Bronchial smooth muscle cell (primary cell): ENCODE measurements at places on chromosomes 4 and X. TPM values are rescaled to one million over a fixed set of nuclear protein-coding genes. Genes with fewer than 3 reads are reported as not detected.

The GYPB gene
- total RNA-seq: not detected in 2 replicates

The VCX gene
- total RNA-seq: not detected in 2 replicates

The FAAH2 gene
- 0.26 and 0.47 TPM in 2 replicates for total RNA-seq

The AFF2 gene
- 0.79 TPM in 1 of 2 replicates, not detected in the other for total RNA-seq

The CFI gene
- 1.8 and 4.9 TPM in 2 replicates for total RNA-seq

The GATA1 gene
- not detected in 2 replicates for total RNA-seq

The VEGFC gene
- total RNA-seq: 13.4 and 20.4 TPM in 2 replicates

The SPIN3 gene
- 7.0 and 8.7 TPM in 2 replicates for total RNA-seq

The CSAG1 gene
- total RNA-seq: not detected in 2 replicates

The USP17L11 gene
- not detected in 2 replicates for total RNA-seq

The TBC1D8B gene
- 7.0 and 13.2 TPM in 2 replicates for total RNA-seq

The RHOXF2B gene
- total RNA-seq: not detected in 2 replicates

The IKBKG gene
- total RNA-seq: 16.8 and 18.0 TPM in 2 replicates

The PLP1 gene
- 0.26 and 0.32 TPM in 2 replicates for total RNA-seq

The LGI2 gene
- under 0.01 TPM in 1 of 2 replicates, not detected in the other for total RNA-seq
